ENCODE measurements at places on chromosomes 16 and 17.
A peak's percentile ranks its signal among the peaks of the same experiment; 100 is the strongest.

- DNase-seq = no peak
Measured at GRCh38 chr17:77306790-77307478, 166.2 kb downstream of the SEC14L1 start.

- DNase-seq = no peak
Measured at GRCh38 chr17:79160980-79161636, 86.5 kb downstream of the ENGASE start.

- no peak for DNase-seq
Measured at GRCh38 chr17:13355054-13355453, 246.7 kb downstream of the HS3ST3A1 start.

GRCh38 chr17:5035315-5035714 is at the start of gene SLC52A1:
Gene SLC52A1 (minus strand): TSS chr17:5035426. CDS start chr17:5034606, 820 bp downstream.
- DNase-seq = no peak

- no peak for DNase-seq
Measured at GRCh38 chr17:29251184-29251583, 4.5 kb downstream of the CRYBA1 start.

- DNase-seq = no peak
Measured at GRCh38 chr17:49459401-49459984, 35.6 kb upstream of the NGFR start.

GRCh38 chr16:83995754-83996153 is 27.7 kb downstream of the NECAB2 start:
- DNase-seq = no peak

- no peak for DNase-seq
Measured at GRCh38 chr17:55458287-55458900, 36.8 kb upstream of the MMD start.

DNA sequence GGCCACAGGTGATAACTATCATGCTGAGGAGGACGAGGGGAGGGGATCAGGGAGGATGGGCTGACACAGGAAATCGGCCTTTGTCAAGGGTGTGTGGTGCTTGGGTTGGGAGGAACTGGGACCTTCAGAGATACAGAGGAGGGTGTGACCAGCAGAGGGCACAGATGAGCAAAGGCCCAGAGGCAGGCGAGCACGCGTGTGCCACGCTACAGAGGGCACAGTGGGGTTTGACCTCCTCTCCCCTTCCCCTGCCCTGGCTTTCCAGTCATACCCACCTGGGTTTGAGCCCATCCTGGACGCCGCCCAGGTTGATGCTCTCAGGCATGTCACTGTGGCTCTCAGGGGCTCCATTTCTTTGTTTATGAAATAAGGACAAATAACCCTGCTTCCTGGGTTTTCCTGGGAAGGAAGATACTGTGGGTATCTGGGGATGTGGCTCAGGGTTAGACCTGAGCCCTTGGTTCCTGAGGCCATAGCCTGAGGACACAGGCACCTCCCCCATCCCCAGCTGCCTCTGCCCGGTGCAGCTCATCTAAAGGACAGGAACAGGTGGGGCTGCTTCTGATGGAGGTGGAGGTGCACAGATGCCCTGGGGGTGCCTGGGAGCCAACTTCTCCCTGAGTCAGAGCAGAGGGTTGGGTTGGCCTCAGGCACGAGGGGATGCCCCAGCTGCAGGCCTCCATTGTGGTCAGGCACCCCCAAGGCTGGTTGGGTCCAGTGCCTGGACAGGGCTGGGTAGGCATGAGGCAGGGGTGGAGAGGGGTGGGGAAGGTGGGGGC is 51.8 kb downstream of the BEAN1 start:
- peak; percentile 60 for DNase-seq

Measured in NT2/D1 (cell line).